ENCODE measurements at places on chromosomes 5 and 9.

DNA sequence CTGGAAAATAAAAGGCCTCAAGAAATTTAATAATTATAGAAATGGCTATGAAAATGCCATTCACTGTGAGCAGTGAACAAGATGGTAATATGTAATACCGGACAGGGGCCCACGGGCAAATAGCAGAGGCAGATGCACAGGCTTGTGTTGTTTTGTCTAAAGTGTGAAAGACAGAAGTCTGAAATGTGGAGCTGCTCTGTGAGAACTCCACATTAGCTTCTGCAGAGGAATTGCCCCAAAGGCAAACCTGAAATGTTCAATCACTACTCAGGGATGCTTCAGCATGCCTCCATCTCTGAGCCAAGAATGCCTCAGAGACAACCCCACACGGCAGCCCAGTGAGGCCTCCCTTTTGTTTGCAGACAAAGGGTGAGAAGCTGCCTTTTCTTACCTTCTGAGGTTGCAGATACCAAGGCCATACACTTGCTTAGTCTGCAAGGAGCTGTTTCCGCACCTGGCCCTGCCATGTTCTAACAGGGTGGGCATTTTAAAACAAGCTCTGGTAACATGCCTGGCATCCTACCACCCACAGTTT lies 124.3 kb upstream of the CXCL14 start:
- no peak for DNase-seq

- DNase-seq, result no peak
These were observed 6.6 kb downstream of the OTULINL start for GRCh38 chr5:14588145-14588544.

GRCh38 chr5:3456121-3456681 lies 139.4 kb upstream of the IRX1 start:
- DNase-seq, result no peak

DNA sequence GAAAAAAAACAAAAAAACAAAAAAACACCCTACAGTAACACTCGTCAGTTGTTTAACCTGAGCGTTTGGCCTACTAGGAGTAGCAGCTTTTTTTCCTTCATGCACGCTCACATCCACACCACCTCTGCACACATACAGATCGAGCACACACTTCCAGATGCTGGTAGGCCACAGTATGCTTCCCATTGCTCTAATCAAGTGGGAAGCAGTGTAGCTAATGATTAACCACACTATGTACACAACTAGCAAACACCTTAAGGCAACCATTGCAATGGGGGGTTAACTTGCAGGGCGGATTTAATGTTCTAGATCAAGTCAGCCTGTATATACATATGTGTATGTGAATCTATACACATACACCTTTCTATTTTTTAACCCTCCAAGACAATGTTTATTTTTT lies 65.5 kb upstream of the GLRX start:
- DNase-seq, result no peak

- no peak for DNase-seq
These were observed 11.7 kb upstream of the INPP5E start for GRCh38 chr9:136451221-136451877.

DNA sequence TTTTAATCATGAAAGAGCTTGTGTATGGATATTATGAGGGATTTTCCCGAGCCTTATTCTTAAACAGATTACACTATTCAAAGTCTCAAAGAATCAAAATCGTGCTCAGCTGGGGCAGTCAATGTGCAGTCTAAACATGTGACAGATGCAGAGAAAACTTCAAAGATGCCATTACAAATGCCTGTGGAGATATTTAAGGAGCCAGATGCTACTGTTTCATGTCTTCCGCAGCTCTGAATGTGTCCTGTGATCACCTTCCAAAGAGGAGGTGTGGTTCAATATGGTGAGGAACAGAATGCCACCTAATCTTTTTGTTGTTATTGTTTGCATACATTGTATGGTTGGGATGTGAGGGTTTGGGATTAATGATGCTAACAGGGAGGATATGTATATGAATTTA lies 593.3 kb upstream of the ARRDC3 start:
- DNase-seq, result no peak

- peak; percentile 85 for DNase-seq
These were observed 281.6 kb downstream of the SLF1 start for GRCh38 chr5:94900006-94900505.

GRCh38 chr5:133363807-133364587 lies 248.3 kb downstream of the FSTL4 start:
- DNase-seq, result no peak

- DNase-seq, result peak; percentile 73
These were observed 470.5 kb downstream of the PDE4D start for GRCh38 chr5:59423021-59423420.

- no peak for DNase-seq
These were observed 62.8 kb upstream of the STC2 start for GRCh38 chr5:173391031-173391430.

DNA sequence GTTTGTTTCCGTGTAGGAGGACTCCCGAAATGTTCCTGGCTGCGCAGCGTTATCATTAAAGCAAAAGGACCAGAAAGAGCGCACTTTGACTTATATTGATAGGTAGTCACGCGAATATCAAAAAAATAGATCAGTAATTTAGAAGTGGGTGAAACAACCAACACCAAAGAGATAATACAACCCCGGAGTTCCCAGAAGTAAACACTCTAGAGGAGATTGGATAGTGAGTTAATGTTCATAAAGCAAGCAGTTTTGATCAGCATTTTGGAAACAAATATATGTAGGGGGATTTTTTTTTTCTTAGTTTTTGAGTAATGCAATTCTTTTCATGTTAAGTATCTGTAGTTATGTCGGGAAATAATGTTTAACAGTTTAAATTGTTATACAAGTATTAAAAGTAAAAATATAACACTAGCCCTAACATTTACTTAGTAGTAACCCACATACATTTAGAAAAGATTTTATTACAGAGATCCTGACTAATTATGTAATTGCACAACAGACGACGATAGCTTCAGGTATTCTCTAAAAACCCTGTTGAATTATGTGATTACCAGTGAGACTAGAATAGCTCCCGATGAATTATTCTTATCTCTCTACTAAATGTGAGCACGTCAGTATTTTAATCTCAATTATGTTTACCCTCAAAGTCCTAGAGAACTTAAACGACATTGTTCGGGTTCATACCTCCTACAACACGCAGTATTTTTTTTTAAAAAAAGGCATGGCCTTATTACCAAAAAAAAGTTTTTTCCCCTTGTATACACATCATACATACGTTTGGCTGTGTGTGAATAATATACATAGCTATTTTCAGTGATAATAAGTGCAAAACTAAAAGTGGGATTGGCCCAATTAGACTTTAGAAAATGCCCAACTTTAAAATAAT lies 9.4 kb upstream of the NFIB start:
- DNase-seq, result no peak

DNA sequence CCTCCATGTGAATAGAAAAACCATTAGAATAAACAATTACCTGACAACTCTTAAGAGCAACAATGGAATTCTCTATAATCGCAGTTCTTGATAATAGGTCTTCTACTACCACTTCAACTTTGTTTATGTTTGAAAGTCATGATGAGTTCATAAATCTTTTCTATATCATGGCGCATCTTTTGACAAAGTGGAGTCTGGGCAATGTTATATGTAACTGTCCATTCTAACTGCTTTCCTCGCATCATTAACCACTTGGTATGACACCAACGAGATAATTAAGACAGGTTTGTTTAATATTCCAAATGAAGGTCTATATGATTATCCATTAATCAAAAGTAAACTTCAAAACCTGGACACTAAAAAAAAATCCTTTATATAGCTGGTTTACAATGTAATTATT lies 272.0 kb downstream of the DENND1A start:
- DNase-seq, result no peak

- no peak for DNase-seq
These were observed 47.6 kb downstream of the ANGPTL2 start for GRCh38 chr9:127074561-127075548.

DNA sequence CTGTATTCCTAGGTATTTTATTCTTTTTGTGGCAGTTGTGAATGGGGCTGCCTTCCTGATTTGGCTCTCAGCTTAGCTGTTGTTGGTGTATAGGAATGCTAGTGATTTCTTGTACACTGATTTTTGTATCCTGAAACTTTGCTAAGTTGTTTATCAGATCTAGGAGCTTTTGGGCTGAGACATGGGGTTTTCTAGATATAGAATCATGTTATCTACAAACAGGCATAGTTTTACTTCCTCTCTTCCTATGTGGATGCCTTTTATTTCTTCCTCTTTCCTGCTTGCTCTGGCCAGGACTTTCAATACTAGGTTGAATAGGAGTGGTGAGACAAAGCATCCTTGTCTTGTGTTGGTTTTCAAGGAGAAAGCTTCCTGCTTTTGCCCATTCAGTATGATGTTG lies 129.9 kb downstream of the DMXL1 start:
- DNase-seq, result no peak

DNA sequence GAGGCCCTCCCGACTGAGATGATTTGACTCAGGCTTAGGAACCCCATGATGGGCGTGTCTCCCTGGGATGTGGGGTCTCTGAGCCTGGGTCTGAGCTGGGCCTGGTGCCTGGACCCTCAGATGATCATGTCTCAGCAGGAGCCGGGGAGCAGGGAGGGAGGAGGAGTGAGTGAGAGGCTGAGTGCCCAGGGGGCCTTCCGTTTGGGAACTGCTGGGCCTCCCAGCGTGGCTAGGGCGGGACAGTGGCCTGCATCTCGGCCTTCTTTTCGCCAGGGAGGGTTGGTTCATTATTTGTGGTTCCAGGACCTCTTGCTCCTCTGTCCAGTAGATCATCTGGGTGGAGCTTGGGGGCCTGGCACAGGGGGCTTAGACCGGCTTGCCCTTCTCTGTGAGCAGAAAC lies 5.6 kb downstream of the PRRX2 start:
- DNase-seq, result no peak

GRCh38 chr5:120683580-120683979 lies 219.5 kb downstream of the PRR16 start:
- no peak for DNase-seq

DNA sequence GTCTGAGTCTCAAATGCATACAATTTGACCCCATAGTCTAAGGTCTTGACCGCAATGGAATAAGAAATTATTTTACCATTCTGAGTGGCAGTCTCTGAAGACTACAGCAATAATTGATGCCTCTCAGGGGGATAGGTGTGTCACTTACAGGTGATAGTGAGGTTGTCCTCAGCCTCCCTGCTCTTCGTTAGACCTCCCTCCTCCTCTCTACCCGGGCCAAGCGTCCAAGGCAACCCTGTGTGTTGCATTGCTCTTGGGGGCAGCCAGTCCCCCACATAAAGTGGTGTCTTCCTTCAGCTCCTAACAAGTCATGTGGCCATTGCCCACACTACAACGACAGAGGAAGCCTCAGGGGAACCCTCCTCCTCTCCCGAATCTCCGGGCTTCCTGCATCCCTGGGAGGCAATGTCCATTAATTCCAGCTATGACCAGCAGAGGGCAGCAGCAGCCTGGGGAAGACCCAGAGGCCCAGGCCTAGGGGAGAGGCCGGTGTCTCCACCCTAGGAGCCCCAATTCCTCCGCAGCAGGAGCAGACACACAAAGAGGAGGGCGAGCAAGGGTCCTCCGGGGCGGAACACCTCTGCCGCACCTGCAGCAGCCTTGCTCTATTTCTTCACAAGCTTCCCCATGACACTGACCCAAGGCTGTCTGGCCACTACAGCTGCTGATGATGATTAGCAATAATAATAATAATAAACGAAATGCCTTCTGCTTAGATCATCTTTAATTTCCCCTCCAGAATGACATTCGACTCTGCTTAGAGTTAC lies 134.8 kb downstream of the KCNIP1 start:
- peak; percentile 24 for DNase-seq

DNA sequence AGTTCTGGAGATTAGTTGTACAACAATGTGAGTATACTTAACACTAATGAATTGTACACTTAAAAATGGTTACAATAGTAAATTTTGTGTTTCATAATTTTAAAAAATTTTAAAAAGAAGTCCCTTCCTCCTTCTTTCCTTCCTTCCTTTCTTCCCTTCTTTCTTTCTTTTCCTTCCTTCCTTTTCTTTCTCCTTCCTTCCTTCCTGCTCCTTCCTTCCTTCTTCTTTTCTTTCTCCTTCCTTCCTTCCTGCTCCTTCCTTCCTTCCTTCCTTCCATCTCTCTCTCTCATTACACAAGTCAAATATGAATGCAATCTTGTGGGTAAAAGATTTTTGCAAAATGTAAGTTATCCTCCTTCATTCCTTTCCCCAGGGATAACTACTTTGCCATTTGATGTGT lies 97.1 kb upstream of the TBCA start:
- no peak for DNase-seq

DNA sequence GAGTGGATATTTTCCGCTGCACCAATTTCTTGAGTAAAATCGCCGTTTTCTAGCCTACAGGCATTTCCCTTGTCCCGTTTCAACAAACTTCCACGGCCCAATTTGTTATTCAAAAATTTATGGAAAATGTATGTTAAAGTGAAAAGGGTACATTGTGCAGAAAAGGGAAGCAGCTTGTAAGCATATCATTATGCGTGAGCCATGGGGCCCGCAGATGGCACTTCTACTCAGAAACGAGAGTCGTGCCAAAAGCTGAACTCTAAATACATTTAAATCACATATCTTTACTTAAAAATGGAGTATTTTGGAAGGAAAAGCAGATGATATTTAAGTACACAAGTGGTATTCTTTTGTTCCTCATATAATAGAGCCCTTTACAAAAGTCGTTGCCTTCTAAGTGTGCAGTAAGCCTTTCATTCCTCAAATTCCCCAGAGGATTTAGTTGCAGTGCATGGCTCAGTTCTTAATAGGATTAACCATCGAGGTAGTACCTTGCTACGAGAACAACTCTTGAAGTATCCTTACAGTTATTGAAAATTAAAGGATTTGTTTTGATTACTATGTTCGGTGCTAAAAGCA lies 1227.2 kb upstream of the WWC1 start:
- DNase-seq, result no peak

GRCh38 chr5:93071710-93072109 lies 509.3 kb downstream of the NR2F1-AS1 start:
- DNase-seq, result no peak

Measured in LHCN-M2 (cell line).